Lower lobe of right lung (tissue), 2 donors: ENCODE measurements at places on chromosomes 4 and X.

DNA sequence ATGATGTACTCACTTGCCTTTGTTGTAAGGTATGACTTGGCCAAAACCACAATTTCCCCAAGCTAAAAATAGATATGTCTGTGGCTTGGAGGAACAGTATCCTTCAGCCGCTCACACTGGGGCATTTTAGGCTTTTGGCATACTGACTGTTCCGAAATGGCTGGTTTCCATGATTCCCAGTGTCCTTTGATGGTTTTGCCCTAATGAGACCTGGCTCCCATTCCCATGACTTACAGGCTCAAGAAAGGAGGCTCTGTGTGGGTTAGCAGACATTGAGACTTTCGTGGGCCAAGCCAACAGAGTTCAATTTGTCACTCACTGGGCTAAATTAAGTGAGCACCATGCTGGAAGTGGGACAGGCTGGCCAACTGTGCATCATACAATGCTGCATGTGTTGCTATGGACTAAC is 150.6 kb downstream of the CEP135 start:
- no peak for DNase-seq

DNA sequence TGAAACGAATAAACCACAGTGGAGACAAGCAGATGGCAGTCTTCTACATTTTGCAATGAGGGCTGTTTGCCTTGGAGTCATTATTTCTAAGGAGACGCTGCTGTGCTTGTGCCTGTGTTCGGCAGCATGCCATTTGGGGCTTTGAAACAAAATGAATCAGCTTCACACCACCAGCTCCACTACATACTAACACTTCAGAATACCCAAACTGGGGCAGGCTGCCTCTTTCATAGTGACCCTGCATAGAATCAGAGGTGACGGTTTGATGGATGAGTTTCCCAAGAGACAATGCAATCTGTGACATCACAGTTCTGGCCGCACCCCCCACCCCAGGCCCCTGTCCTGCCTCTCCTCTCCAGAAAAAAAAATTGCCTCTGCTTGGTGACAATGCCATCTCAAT is 57.1 kb upstream of the MID1 start:
- DNase-seq: no peak

DNA sequence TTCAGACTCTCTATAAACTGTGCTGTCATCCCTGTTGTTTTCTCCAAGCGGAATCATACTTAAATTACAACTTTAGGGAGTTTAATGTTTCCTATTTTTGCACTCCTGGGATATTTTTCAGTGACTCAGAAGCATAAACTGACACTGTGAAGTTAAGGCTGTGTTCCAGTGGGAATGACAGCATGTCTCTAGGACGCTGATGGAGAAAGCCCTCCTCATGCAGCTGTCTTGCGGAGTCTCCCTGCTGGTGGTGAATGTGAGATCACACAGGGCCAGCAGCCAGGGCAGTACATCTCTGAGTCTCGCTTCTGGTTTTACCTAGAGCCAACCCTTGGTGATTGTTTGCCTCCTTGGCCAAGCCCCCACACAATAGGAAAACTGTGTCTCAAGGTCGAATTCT is 53.3 kb downstream of the NFKB1 start:
- no peak for DNase-seq

DNA sequence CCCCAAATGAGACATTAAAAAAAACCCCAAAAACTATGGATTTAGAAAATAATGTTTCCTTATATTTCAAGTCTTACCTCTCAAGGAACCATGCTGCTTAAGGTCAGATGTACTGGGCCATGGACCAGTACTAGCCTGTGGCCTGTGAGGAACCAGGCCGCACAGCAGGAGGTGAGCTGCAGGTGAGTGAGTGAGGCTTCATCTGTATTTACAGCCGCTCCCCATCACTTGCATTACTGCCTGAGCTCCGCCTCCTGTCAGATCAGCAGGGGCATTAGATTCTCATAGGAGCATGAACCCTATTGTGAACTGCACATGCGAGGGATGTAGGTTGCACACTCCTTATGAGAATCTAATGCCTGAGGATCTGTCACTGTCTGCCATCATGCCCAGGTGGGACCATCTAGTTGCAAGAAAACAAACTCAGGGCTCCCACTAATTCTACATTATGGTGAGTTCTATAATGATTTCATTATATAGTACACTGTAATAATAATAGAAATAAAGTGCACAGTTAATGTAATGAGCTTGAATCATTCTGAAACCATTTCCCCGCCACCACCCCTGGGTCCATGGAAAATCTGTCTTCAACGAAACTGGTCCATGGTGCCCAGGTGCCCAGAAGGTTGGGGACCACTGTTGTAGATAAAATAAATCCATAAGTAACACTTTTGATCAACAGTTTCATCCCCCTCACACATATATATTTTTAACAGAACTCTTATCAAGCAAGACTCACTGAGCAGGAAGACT is 105.3 kb upstream of the CBR4 start:
- DNase-seq: no peak

DNA sequence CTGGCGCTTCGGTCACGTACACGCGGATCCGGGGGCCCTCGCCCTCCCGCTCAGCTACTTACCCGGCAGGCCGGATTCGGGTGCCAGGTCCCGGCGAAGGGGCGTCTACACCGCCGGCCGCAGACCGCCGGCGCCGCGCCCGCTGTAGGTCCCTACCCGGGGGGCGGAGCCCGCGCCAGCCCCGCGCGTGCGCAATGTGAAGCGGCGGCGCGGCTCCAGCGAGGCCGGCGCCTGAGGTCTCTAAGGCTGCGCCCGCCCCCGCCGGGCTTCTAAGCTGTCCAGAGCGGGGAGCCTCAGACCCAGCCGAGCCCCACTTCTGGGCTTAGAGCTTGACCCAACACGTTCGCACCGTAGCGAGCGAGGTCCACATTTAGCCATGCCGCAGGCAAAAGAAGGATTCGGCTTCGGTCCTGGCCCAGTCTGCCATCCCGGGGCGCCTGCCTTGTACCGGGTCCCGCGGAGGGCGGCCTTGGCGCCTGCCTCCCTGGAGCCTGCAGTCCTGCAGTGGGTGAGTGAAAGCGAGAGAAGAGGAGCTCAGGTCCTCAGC is at the start of gene ZNF518B:
TSS of gene ZNF518B (minus strand) at position 172 of the 547 bp plus-strand sequence. CDS start 11,098 bp downstream, outside the sequence.
- DNase-seq: peak; percentile 81

- DNase-seq: no peak
These were observed 316.7 kb downstream of the DMD start for GRCh38 chrX:32894679-32895078.

DNA sequence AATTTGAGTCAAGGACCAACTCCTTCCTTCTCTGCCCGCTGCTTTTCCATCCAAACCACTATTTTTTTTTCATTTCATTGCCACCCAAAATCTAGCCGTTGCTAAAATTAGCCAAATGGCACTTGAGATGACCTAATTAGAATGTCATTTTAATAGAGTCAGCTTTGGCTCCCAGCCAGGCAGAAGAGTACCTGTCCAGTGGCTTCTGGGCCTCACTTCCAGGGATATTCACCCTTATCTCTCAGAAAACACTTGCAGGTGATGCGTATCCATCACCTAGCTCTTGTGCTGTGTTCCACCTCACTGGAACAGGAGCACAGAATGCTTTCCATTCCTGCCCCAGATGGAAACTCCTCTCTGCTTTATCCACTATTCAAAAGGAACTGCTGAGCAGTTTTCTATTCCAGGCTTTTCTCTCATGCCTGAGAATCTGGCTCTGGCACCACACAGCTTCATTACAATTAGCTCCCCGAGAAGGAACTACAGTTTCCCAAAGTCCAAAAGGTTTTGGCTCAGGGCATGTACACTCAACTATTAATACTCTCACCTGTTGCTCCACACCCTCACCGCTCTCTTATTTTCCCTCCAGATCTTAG is 18.5 kb downstream of the MAGEA9B start:
- DNase-seq: no peak

DNA sequence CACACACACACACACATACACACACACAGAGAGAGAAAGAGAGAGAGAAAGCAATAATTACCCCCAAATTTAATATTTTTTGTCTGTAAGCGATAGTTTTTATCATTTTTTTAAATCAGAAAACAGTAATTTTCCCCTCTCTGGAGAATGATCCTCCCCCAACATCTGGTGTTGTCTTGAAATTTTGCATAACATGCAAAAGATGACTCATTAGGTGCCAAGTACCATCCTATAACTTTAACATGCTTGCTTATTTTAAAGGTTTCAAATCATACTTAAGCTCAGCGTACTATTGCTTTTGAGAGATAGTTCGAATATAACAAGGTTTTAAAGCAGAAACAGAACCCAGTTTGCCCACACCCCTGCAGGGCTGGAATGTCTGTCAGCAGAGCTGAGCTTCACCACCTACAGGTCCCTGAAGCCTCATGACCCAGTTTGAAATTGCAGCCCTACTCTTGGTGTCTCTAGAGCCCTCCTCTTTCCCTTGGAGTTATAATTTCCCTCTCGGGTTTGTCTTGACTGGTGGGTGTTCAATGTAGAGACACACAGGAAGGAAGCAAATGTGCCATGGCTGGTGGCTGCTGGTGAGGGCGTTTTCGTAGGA is 175.0 kb upstream of the HS3ST1 start:
- no peak for DNase-seq

- no peak for DNase-seq
These were observed 76.9 kb downstream of the RRAGB start for GRCh38 chrX:55794405-55794804.

GRCh38 chrX:74250574-74250973 is 53.4 kb upstream of the ZCCHC13 start:
- DNase-seq: no peak

DNA sequence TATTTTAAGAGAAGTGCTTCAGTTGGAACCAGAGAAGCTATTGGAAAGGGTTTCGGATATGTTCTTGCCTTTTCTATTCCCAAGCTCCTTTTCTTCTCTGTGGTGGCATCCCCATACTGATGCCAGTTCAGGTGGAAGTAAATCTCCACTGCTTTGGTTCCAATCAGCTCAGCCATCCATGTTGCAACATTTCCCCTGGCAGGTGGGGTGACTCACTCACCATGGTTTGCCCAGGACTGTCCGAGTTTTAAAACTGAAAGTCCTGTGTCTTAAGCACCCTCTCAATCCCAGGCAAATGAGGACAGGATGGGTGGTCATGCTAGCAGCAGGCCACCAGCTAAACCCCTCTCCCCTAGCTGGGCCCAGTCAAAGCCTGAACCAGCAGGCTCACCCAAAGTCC is 15.1 kb downstream of the RAI2 start:
- no peak for DNase-seq

- no peak for DNase-seq
These were observed 26.9 kb upstream of the BEX4 start for GRCh38 chrX:103187953-103188475.

DNA sequence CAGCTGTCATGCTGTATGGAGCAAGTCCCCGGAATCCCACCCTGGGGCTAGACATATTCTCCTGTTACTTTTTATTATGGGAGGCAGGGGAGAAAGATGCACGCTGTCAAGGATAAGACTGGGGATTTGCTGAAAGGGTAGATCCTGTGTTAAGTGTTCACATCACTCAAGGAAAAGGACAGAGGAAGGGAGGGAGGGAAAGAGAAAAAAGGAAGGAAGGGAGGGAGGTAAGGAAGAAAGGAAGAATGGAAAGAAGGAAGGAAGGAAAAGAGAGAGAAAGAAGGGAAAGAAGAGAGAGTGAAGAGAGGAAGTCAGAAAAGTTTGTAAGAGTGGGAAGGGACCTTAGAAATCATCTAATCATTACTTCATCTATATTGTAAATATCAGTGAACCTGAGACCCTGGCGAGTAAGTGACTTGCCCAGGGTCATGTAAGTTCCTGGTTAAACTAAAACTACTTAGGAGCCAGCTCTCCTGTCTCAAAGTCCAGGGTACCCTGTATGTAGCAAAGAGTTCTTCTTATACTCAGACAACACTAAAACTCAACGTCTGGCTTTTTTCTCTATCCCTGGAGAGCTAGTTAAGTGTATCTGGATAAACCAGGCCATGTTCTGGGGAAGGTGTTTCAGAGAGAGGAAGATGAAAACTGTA is 47.2 kb upstream of the MSX1 start:
- DNase-seq: no peak

GRCh38 chr4:70761276-70761816 is 39.6 kb downstream of the RUFY3 start:
- no peak for DNase-seq

DNA sequence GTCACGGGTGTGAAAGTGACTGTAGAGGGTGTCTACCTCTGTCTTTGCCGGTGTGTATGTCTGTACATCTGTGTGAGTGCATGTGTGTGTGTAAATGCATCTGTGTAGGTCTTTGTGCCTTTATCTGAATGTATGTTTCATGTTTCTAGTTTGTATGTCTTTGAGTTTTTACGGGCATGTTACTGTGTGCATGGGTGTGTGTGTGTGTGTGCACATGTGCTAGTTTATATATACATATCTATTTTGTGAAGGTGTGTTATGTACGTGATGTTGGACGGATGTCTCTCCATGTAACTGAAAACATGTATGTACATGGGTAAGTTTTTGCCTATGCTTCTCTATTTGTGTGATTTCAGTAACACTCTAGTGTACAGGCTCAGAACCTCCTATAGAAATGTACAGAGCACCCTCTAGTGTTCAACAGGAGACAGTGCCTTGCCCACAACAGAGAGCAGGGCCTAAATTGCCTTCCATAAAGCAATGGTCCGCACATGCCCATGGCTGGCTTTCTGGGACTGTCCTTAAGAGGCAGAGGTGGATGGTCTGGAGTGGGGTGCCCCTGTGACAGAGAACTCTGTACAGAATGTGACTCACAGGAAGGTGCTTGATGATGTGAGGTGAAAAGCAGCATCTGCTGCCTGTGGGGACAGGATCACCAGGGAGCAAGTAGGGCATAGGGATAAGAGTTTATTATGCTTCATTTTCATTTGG is 343.5 kb downstream of the RAPGEF2 start:
- DNase-seq: no peak

DNA sequence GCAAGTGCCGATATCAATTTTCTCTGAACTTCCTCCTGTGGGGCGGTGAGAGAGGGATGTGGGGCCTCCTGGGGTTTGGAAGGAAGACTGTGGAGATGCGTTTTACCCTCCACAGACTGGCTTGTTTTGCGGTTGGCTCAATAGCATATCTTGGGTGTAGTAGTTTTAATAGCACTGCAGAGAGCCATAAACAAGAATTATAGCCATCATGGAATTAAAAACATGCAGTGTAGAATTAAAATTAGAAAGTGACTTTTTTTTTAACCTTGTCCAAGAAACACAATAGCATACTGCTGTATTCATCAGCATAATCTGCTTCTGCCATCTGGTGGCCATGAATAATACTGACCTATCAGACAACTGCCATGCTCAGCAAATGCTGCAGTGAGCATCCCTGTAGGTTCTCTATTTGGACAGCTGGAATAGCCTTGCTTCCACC is 47.3 kb upstream of the SCML1 start:
- no peak for DNase-seq

DNA sequence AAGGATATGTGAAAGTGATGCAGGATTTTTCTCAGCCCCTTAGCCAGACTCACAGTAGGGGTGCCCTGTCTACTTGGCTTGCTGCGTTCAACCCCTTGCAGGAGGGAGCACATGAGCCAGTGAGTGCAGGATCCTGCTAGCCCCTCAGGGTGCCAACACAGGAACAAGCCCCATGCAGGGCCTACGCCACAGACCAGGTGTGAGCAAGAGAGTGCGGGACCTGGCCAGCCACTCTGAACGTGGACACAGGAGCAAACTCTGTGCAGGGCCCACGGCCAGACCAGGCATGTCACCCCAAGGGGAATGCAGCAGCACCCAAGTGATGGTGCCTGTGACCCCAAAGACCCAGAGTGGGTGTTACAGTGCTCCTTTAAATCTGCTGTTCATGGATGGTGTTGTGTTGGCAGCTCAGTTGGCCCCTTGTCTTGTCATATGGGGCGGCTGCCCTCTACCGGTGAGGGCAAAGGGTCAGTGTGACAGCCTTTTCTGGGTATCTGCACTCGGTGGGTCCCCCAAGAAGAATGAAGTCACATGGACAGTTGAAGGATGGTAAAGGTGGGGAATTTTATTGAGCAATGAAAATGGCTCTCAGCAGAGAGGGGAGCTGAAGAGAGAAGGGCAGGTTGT is 188.4 kb upstream of the MAOA start:
- no peak for DNase-seq

GRCh38 chr4:84875636-84876371 is 90.7 kb downstream of the WDFY3 start:
- DNase-seq: no peak
